ENCODE measurements at places on chromosomes 12 and 14. TPM values are rescaled to one million over a fixed set of nuclear protein-coding genes. Genes with fewer than 3 reads are reported as not detected.
A peak's percentile ranks its signal among the peaks of the same experiment; 100 is the strongest.

- no peaks in the 10 kb centered on the region for H3K4me1 ChIP-seq
- no peaks in the 10 kb centered on the region for H3K36me3 ChIP-seq
- DNase-seq, result no peak
- no peak overlapping the region for H3K4me3 ChIP-seq
Measured at GRCh38 chr14:93963692-93964091, 12.7 kb downstream of the ASB2 start.

GRCh38 chr14:65769151-65769550 is 356.6 kb downstream of the FUT8 start:
- DNase-seq, result no peak
- H3K4me1 ChIP-seq, result no peaks in the 10 kb centered on the region
- no peak overlapping the region for H3K4me3 ChIP-seq
- no peaks in the 10 kb centered on the region for H3K27me3 ChIP-seq
- no peak overlapping the region for H3K27ac ChIP-seq

- H3K4me1 ChIP-seq, result no peaks in the 10 kb centered on the region
- no peak overlapping the region for H3K4me3 ChIP-seq
- no peaks in the 10 kb centered on the region for H3K27me3 ChIP-seq
- H3K27ac ChIP-seq, result no peak overlapping the region
- DNase-seq, result no peak
Measured at GRCh38 chr14:32233260-32233659, 30.2 kb upstream of the RNU6-8 start.

GRCh38 chr14:44912041-44912869 is 49.5 kb downstream of the KLHL28 start:
- DNase-seq, result peak; percentile 32
- H3K27ac ChIP-seq, result no peak overlapping the region
- no peaks in the 10 kb centered on the region for H3K36me3 ChIP-seq
- peaks cover 21% of the 10 kb centered on the region for H3K27me3 ChIP-seq

DNA sequence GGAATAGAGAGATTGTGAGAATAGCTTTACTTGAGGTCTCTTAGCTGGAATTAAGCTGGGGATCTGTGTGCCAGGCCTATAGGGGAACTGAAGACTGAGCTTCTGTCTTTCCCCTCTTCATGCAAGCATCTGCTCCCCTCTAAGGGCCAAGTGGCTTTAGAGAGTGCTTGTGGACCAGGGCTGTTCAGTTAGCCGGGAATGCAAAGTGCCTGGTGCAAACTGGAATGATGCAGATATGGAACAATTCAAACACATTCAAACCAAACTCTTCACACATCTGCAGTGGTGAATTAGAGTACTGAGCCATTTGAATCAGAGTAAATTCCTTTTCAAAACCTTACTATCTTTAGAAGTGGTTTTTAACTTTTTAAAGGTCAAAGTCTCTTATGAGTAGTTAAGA is 99.0 kb downstream of the LIN7A start:
- DNase-seq, result no peak
- H3K36me3 ChIP-seq, result no peaks in the 10 kb centered on the region
- H3K4me1 ChIP-seq, result no peaks in the 10 kb centered on the region
- no peak overlapping the region for H3K4me3 ChIP-seq
- no peak overlapping the region for H3K27ac ChIP-seq

GRCh38 chr14:101721951-101722661 is 39.4 kb upstream of the PPP2R5C start:
- no peaks in the 10 kb centered on the region for H3K36me3 ChIP-seq
- H3K27me3 ChIP-seq, result no peaks in the 10 kb centered on the region
- DNase-seq, result peak; percentile 53
- no peak overlapping the region for H3K27ac ChIP-seq

DNA sequence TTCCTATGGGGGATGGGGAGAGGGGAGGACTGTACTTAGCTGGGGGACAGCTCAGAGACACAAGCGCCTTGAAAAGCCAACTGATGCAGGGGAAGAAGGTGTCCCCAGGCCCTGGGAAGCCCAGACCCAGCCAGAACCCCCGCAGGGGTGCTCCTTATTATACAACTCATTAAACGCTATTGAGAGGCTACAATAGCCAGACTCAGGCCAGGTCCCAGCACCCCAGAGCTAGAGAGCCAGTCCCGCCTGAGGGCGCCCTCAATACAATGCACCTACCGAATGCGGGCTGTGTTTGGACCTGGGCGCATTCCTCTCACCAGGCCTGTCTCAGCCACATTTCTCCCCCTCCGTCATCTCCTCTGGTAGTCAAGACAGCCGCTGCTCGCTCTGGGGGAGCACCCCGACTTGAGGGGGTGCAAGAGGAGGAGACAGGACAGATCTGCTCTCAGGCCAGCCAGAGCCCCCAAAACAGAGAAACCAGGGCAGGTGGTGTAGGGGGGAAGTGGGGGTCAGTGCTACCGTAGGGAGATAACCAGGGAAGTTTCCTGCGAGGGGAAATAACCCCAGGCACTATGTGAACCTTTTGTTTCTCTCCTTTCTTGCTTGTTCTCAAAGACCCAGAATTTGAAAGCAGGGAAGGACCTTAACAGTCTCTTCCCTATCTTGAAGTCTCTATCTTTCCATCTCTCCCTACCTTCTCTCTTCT is 6.1 kb upstream of the ASIC1 start:
- peak overlapping the region; percentile 57 for H3K4me3 ChIP-seq
- H3K27me3 ChIP-seq, result peaks cover 95% of the 10 kb centered on the region
- H3K27ac ChIP-seq, result no peak overlapping the region
- DNase-seq, result peak; percentile 81
- no peaks in the 10 kb centered on the region for H3K36me3 ChIP-seq

The GALNT16 gene
- total RNA-seq, result 2.9 TPM

The RPGRIP1 gene
- 1.6 TPM for total RNA-seq

Data from GM23338 (cell line).